Fibroblast of lung (primary cell): ENCODE measurements at places on chromosomes 2 and 18.

DNA sequence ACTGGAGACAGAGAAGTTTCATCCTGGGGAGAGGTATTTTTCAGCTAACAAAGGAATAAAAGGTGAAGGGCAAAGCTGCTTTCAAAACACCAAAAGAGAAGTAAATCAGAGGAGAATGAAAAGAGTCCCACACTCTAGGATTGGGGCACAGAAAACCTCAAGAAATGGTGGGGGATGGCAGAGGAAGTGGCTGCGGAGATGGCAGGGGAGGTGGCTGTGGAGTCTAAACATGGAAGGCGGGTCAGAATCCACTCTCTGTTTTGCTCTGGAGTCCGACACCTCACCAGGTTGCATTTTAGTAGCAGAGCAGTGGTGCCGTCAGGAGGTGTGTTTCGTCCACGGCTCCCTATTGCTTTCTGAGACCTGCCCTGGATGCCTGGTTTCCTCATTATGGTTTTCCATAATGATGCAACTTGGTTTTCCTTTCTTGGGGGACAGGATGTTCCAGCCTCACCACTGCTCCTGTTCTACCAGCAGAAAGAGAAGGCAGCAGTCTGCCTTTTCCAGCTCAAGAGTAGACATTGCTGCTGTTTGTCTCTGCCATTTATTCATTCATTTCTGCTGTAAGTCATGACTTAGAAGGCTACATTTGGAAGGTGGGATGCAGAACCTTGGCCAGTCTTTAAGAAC, 188.7 kb downstream of the ANKRD44 start:
- DNase-seq = no peak

GRCh38 chr2:105052773-105053172, 14.9 kb downstream of the MRPS9 start:
- no peak for DNase-seq

DNA sequence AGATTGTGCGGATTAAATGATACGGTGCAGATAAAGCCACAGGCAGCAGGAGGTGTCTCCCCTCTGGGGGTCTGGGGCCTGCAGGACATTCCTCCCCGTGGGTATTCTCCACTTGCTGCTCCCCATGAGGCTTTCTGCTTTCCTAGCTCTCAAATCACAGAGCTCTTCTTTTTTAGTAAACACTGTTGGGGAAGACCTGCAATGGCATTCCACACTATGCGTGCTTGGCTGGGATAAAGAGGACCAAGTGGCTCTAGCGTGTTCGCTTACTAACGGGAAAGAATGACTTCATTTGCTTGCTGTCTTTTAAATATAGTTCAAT, 146.5 kb downstream of the DDX1 start:
- DNase-seq = no peak

- no peak for DNase-seq
These were observed 100.5 kb upstream of the VWC2L start for GRCh38 chr2:214310319-214310718.

DNA sequence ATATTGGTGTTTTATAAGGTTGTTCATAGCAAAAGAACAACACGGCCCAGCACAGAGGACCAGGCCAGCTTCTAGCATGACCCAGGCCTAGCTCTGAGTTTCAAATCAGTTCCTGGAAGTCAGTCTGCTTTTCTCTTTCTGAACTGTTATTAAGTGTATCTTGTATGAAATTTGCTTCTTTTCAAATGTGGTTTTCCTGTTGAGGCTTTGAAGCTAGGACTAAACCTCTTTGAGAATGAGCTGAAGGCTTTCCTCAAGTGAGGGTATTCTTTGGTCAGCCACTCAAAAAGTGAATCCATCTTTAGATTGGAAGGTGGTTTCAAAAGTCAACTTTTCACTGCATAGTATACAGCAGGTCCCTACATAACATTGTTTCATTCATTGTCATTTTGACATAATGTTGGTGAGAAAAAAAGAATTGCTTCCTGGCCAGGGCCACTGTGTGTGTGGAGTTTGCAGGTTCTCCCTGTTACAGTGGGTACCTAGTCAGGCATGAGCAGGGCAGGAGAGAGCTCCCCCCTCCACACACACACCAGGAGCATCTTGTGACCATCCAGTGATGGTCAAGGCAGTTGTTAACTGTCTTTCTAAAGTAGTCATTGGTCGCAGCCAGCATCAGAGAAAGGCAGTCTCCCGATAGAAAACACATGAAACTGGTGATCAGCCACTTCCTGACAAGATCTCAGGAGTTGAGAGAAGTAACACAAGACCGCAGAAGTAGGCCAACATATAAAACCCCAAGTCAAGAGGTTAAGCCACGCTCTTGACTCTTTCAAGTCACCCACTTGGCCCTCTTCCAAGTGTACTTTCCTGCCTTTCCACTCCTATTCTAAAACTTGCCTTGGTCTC, 6.7 kb upstream of the ACAA2 start:
- no peak for DNase-seq

DNA sequence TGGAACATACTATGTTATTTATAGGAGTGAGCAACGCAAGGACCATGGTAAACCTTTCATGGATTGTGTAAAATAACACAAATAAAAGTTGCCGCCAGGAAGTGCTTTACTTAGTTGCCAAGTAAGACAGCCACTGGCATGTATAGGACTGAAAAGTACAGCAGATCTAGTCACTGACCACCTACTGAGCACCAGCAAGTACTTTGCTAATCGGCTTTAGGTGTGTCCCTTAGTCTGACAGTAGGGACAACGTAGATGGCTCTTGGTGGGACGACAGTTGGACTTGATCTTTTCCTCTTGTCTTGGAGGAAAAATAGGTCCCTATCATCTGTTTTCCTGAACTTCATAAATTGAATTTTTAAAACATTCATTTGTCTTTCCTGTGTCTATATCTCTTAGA, 13.6 kb upstream of the CXXC1 start:
- DNase-seq = no peak

DNA sequence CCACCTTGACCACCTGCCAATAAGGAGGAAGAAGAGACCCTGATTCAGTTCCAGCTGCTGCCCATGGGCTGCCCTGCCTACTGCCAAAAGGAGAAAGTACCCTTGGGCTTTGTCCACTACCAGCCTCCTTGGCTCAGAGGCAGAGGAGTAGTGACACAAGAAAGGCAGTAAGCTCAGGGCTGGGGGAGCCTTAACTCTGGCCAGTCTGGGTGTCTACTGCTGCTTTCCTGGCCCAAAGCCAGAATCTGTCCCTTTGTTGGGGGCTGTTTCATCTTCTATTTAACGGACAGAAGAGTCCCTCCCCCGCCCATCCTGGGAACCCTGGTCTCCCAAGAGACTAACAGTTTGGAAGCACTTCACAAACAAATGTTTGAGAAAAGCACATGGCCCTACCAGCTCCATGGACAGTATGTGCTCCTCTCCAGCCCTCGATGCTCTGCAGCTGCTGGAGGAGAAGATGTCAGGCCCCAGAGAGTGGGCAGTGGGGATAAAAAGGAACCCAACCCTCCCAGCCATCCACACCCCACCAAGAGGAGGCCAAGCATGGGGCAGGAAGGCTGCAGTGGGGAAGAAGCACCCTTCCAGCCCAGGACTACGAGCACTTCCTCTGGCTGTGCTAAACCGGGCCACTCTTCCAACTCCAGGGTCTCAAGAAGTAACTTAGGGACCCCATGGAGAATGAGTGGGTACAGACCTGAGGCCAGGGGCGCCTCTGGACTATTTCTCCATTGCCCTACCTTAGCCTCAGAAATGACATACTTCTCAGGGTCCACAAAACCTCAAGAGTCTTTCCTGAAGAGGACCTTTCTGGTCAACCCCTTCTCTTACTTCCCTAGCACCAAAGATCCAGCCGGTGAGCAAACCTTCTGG, 1.2 kb downstream of the ATG9A start:
- DNase-seq = no peak

GRCh38 chr18:44682201-44682870, 1.6 kb downstream of the SETBP1 start:
- no peak for DNase-seq

- no peak for DNase-seq
These were observed 34.4 kb upstream of the PMAIP1 start for GRCh38 chr18:59865241-59865986.

DNA sequence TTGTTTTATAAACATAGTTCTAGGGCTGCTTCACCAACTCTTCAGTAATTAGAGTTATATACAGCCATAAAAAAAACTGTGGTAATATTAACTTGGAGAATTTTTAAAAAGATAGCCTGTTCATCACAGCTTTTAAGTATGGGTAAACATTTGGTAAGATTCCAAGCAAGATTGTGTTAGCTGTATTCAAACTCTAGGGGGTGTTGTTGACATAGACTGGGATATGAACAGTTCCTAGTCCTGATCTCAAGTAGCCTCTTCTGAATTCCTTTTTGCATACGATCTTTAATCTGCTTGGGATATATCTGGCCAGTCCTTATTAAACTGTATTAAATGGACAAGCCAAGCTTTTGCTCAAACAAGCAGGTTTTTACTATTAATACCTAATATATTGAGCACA, 13.4 kb downstream of the NOP58 start:
- peak; percentile 67 for DNase-seq

DNA sequence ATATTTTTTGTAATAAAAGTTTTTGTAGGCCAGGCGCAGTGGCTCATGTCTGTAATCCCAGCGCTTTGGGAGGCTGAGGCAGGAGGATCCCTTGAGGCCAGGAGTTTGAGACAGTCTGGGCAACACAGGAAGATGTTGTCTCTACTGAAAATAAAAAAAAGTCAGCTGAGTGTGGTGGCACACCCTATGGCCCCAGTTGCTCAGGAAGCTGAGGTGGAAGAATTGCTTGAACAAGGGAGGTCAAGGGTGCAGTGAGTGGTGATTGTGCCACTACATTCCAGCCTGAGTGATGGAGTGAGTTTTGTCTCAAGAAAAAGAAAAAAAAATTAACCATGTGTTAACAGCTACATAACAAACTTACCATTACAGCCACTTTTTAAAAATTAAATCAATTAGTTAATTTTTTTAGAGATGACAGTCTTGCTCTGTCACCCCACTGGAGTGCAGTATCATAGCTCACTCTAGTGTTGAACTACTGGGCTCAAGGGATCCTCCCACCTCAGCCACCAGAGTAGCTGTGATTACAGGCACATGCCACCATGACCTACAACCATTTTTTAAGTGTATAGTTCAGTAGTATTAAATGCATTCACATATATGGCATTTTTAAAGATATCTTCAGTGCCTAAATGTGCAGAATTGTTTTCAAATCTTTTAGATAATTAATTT, 67.2 kb upstream of the ACYP2 start:
- DNase-seq = peak; percentile 27

DNA sequence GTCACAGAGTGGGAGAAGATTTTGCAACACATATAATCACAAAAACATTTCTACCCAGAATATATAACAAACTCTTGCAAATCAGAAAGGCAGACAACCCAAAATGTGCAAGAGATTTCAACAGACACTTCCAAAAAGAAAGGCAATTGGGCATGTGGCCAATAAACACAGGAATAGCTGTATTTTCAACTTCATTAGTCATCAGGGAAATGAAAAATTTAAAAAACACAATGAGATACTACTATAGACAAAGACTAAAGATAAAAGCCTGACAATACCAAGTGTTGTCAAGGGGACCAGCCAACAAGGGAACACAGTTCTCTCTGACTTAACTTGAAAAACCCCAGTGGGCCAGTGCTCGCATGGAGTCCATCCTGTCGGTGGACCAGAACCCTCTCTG, 40.5 kb downstream of the MTHFD2 start:
- peak; percentile 87 for DNase-seq

GRCh38 chr2:216477283-216478035, 21.2 kb upstream of the RPL37A start:
- DNase-seq = no peak
